ENCODE measurements at places on chromosomes 13 and 19.

DNA sequence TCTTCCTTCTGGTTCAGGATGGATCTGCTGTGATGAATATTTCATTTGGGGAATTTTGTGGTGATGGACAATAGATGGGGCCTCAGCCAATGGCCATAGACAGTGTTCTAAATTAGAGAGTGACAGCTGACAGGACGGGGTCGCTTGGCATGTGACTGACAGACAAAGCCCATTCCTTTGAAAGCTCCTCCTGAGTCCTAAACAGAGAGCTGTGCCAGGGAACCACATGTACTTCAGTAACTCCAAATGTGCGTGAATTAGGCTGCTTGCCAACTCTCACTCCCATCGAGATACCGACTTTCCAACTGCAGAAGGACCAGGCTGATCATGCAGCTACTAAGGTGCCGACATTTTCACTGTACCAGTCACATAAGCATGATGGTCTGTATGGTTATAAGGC lies 187.7 kb downstream of the SHISA2 start:
- DNase-seq = no peak

- DNase-seq = no peak
Observed at GRCh38 chr13:25181597-25181996, 9.5 kb upstream of the AMER2 start.

GRCh38 chr13:24196593-24197197 lies 36.2 kb downstream of the SPATA13 start:
- DNase-seq = no peak

- DNase-seq = no peak
Observed at GRCh38 chr19:788983-789700, 8.1 kb upstream of the PTBP1 start.

DNA sequence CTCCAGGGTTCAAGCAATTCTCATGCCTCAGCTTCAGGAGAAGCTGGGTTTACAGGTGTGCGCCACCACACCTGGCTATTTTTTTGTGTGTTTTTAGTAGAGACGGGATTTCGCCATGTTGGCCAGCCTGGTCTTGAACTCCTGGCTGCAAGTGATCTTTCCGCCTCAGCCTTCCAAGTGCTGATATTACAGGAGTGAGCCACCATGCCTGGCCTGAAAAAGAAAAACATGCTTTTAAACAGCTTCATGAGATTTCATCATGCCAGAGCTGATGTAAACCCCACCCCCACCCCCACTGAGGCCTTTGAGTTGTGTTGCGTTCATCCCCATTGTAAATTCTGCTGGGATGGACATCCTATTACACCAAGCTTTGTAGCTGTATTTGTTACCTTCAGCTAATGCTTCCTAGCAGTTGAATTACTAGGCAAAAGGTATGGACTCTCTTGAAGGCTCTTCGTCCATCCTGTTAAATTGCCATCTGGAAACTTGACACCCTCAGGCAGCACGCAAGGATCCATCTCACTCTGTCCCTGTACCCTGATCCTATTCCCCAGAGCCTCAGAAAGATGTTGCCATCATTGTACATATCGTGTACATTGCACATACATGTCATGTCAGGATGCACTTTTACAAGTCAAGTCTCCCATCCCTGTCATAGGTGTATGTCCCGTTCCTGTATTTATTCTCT lies 47.3 kb downstream of the NFIX start:
- no peak for DNase-seq

DNA sequence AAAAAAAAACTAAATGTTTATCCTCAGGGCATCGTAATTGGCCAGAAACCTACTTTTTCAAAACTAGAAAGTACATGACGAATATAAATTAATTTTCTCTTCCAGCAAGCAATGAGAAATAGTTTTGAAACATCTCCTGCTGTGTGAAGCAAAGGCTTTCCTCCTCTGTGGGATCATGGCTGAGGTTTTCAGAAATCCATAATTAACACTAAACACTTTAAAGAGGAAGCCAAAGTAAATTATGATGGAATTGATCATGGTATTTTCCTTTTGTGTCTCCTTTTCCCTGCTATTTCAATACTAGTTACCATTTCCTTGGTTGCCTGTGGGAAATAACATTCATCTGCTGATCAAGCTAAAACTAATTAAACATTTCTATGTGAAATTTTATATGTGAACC lies 1413.8 kb upstream of the PCDH20 start:
- DNase-seq = no peak

DNA sequence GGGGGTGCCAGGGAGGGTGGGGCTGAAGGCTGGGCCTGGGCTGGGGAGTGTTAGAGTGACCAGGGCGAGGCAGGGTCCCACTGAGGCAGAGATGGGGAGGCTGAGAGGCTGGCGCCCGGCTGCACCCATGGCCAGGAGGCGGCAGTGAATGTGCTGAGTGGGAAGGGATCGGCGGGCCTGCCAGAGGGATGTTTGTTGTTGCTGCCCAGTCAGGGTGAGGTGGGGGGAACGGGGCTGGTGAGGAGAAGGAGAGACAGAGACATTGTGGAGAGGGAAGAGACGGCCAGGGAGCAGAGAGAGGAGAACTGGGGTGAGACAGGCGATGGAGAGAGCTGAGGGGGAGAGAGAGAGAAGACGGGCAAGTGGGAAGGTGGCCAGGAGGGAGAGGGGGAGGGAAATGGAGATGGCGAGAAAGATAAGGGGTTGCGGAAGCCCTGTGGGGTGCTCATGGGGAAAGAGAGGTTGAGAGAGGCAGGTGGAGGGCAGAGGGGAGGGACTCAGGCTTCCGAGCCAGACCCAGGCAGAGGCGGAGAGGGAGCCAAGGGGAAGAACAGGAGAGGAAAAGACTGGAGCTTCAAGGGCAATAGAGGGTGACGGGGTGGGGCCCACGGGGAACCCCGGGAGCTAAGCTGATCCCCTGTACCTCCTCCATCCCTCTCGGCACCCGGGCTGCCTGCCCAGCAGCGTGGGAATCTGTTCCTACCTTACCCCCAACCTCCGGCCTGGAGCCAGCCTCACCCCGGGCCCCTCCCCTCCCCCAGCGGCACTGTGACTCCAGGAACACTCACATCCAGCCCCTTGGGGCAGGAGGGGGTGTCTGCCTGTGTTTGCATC lies 690 bp upstream of the B3GNT8 start:
- peak; percentile 51 for DNase-seq

- no peak for DNase-seq
Observed at GRCh38 chr13:67390462-67391086, 160.4 kb upstream of the PCDH9 start.

DNA sequence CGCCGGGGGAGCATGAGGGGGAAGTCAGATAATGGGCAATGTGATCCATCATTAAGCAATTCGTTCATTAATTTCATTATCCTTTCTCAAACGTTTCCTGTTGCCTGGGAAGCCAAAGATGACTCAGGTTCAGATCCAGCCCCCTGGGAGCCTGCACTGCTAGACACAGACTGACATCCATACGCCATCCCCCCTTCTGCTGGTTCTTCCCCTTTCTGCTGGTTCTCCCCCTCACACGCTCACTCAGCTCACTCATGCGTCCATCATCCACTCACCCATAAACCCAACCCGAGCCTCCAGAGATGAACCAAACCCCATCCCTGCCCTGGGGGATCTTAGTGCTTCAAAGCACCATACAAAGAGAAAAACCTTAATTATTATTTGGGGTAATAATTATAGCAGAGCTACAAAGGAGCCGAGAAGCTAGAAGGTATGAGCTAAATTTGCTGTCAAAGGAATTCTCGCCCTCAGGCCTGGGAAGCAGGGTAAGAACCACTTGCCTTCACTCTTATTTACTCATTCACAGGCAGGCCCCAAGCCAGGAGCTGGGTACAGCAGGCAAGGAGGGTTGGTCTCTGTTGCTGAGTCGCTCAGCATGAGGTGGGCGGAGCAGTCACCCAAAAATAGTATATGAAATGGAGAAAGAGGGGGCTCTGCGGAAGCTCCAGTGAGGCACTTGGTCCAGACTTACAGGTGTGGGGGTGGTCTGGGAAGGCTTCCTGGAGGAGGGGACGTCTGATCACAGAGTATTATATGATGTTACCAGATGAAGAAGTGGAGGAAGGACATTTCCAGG lies 7.0 kb upstream of the ZNF444 start:
- no peak for DNase-seq

DNA sequence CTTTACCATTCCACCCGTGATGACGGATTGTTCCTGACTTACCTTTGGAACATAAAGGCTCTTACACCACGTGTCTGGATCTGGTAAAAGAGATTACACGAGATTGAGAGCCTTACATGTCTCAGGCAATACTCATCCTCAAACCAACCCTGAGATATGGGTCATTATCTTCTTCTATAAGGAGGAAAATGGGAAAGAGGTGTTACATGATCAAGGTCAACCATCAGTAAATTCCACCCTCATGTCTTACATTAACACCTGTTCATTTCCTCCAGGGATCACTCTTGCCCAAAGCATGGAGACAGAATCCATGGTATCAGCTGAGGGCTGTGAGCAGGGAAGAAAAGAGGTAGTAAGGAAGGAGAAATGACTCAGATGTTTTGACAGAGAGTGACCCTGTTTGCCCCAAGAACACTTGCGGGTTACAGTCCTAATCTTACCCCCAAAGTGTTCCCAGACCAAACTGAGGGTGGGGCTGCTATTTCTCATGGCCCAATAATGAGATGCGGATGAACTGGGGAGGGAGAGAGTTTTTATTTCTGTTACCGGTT lies 19.6 kb downstream of the LILRB4 start:
- no peak for DNase-seq

DNA sequence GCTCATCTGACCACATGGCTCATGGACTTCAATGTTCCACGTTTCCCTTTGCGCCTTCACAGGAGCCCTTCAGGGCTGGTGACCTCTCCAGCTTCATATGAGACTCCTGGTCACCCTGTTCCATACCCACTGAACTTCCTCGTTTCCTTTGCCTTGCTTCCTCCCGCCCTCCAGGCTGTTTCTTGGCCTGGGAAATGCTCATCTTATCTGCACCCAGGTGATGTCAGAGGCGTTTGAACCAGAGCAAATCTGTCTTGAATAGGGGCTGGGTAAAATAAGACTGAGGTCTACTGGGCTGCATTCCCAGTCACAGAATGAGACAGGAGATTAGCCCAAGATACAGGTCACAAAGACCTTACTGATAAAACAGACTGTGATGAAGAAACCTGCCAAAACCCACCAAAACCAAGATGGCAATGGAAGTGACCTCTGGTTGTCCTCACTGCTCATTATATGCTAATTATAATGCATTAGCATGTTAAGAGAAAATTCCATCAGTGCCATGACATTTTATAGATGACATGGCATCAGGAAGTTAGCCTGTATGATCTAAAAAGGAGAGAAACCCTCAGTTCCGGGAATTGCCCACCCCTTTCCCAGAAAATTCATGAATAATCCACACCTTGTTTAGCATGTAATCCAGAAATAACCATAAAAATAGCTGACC lies 102.7 kb downstream of the DCLK1 start:
- no peak for DNase-seq

DNA sequence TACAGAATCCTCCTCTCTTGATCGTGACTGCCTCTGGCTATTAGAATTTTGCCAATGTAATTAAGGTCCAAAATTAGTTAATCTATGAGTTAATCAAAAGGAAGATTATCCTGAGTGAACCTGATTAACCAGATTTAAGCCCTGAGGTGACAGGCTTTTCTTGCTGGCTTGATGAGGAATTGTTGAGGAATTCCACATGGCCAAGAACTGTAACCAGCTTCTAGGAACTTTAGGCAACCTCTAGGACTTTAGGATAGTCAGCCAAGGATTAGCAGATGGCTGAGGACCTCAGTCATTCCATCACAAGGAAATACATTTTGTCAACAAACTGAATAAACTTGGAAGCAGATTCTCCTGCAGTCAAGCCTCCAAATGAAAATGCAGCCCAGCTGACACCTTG lies 84.8 kb downstream of the STOML3 start:
- DNase-seq = no peak

DNA sequence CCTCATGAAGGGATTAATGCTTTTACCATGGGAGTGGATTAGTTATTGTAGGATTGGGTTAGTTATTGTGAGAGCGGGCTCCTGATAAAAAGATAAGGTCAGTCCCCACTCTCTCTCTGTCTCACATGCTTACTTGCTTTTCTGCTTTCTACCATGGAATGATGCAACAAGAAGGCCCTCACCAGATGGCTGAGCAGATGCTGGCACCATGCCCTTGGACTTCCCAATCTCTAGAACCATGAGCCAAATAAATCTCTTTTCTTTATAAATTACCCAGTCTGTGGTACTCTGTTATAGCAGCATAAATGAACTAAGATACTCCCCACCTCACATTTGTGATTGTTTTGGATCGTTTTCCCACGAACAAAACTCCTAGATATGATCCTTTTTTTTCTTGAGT lies 353.8 kb downstream of the DNAJC15 start:
- DNase-seq = no peak

DNA sequence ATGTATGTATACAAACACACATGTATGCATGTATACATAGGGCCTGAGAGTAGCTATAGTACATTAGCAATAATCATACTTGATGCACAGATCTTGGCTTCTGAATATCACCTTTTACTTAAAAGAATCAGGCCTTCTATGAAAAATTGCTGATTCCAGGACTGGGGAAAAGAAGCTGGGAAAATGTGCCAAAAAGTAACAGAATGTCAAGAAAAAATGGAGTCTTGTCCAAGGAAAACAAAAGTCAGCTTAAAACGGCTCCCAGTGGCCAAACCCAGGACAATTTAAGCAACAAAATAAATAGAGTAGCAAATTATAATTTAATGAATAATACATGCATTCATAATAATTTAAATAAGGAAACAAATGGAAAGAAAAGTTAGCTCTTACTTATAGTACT lies 2104.9 kb downstream of the PCDH9 start:
- DNase-seq = no peak

- DNase-seq = no peak
Observed at GRCh38 chr19:38401148-38401547, 1.7 kb upstream of the FAM98C start.

- DNase-seq = no peak
Observed at GRCh38 chr13:111527614-111528229, 207.3 kb downstream of the TEX29 start.

GRCh38 chr19:42111811-42112210 lies 20.4 kb downstream of the POU2F2 start:
- DNase-seq = no peak

DNA sequence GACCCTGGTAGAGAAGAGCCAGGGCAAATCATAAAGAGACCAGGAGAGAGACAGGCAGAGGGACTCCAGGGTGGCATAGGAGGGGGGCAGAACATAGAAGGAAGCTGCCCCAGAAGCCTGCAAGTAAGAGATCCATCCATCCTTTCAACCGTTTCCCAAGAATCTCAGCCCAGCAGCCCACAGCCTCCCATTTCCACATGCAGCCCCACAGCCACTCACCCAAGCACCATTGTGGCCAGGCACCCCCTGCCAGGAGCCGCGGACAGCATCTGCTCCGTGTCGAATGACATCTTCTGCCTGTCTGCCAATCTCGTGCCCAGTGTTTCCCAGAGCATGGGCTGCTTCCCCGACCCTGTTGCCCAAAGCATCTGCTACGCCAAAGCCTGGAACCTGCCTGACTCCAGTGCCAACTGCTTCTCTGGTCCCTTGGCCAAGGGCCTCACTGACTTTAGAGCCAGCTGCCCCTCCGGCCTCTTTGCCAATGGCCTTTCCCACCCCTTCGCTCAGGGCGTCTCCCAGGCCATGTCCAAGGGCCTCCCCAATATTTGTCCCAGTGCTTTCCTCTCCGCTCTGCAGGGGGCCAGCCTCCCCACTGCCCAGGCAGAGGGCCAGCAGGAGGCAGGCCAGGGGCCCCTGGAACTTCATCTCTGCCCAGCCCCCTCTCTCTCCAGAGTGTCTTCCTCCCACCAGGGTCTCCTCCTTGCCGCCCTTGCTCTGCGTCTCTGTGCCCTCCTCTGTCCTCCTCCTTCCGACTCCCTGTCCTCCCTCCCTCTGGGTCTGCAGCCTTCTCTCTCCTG lies 420 bp downstream of the DMKN start:
- DNase-seq = no peak

Data from CD4-positive, alpha-beta T cell treated with Interleukin-6 at 100 ng/mL for 8 hours (primary cell).